ENCODE measurements at places on chromosomes 5 and 9.

- DNase-seq = no peak
These were observed 168.5 kb upstream of the FER start for GRCh38 chr5:108579236-108579635.

GRCh38 chr5:115589043-115589442 is 13.2 kb downstream of the TICAM2 start:
- DNase-seq = no peak

DNA sequence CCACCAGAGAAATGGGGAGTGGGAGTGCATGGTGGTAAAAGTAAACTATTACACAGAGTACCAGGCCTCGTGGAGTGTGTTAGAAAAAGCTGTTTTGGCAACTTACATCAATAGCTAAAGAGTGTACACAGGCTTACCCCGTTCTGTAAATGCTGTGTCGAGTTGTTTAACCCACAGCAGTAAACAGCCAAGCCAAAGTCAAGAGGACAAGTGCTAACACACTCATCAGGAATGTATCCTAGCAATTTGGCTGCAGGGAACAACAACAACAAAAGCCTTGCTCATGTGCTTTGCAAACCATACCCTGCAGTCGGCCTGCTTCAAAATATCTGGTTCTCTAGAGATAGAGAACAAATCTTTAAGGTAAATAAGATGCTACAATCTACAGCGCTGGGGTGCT is 15.9 kb downstream of the DAP start:
- DNase-seq = no peak

- no peak for DNase-seq
These were observed 475.3 kb upstream of the TRPC7 start for GRCh38 chr5:136840601-136841000.

DNA sequence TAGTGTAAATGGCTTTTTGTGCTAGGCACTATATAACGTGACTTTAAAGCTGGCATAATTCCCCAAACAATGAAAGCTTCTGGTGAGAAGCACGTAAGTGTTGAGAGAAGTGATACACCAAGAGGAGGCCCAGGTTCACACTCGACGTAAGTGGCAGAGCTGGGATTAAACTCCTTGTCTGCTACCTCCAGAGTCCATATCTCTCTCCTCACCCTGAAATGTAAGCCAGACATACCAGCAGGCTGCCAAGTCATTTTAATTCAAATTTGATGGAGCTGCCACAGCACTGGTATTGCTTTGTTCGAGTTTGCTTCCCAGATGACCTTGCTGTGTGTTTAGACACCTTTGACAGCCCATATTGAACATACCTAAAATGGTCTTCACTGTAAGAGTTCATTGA is 319.7 kb downstream of the GLIS3 start:
- DNase-seq = no peak

DNA sequence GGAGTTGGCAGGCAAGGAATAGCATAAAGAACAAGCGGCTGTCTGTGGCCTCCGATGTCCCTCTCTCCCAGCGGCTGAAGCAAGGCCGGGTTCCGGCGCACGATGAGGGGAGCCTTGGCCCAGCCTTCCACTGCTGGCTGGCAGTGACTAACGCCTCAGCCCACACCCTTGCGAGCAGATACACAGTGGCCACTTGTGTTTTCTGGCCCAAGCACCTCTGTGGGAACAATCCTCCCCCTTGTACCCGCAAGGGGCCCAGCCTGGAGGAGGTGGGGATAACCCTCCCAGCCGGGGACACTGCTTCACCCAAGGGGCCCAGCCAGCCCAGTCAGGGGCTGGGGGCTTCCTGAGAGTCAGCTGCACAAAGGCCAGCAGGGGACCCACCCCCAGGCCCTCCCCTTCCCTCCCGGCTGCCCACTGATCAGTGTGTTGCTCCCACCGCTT is 23.2 kb downstream of the STK10 start:
- no peak for DNase-seq

- DNase-seq = no peak
These were observed 19.8 kb downstream of the JADE2 start for GRCh38 chr5:134545070-134545868.

- no peak for DNase-seq
These were observed 4.4 kb upstream of the MSX2 start for GRCh38 chr5:174719793-174720611.

- DNase-seq = no peak
These were observed 31.1 kb downstream of the UHRF2 start for GRCh38 chr9:6444128-6444527.

DNA sequence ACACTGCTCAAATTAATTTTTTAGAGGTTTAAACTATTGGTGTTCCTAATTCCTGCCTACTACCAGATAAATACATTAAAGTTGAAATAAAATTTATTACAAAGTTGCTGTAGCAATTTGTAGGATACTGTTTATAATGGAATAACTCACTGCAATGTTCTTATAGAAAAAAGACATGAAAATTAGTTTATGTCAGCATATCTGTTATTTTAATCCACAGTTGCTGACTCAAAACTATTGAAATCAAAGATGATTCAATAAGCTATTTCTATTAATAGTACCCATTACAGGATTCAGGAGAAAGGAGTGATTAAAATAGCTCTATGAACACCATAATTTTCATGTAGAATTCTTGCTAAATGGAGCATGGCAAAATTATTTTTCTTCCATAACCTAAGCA is 764.4 kb upstream of the NUDT12 start:
- no peak for DNase-seq

GRCh38 chr9:76107482-76107881 is 217.0 kb downstream of the PCSK5 start:
- no peak for DNase-seq

GRCh38 chr5:141492168-141492885 is 3.4 kb downstream of the PCDHGC5 start:
- DNase-seq = no peak

DNA sequence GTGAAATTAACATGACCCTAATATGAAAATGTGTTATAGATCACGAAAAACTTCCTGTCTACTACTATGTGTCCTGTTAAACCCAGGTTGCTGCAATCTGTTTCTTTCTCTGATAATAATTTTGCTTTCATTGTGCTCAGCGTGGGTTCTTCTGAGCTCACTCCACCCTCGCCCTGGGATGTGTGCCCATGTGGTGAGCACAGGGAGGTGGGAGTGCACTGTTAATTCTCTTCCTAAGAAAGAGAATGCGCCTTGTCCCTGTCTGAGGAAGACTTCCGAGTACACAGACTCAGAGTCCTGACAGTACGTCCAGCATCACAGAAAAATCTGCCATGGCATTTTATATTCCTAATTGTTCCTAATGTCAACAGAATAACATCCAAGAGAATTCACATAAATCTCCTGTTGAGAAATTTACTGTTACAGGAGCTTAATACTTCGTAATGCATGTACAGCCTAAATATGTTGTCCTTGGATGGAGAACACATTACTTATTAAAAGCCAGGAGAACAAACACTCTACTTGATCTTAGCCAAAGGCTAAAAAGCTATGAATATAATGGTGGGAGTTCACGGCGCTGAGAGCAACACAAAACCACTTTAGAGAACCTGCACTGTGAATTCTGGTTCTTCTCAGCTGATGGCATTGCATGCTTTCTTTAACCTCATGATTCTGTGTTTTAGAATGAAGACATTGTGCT is 102.6 kb downstream of the PDE4D start:
- no peak for DNase-seq

- no peak for DNase-seq
These were observed 11.3 kb downstream of the TMEM250 start for GRCh38 chr9:136107155-136107952.

DNA sequence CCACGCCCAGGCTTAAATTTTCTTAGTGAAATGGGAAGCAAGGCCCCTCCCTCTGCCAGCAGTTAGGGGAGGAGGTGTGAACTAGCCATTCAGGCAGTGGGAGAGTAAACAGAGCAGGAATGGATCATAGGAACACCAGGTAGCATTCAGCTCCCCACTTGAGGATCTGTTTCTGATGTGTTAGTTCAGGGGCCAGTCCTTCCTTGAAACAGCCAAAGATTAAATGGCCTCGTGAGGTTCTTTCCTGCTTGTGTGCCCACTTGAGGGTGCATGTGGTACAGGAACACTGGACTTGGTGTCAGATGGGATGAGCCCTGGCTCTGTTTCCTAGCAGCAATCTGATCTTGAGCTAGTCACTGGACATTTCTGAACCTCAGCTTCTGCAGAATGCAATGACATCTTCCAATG is 21.2 kb downstream of the FAXDC2 start:
- no peak for DNase-seq

DNA sequence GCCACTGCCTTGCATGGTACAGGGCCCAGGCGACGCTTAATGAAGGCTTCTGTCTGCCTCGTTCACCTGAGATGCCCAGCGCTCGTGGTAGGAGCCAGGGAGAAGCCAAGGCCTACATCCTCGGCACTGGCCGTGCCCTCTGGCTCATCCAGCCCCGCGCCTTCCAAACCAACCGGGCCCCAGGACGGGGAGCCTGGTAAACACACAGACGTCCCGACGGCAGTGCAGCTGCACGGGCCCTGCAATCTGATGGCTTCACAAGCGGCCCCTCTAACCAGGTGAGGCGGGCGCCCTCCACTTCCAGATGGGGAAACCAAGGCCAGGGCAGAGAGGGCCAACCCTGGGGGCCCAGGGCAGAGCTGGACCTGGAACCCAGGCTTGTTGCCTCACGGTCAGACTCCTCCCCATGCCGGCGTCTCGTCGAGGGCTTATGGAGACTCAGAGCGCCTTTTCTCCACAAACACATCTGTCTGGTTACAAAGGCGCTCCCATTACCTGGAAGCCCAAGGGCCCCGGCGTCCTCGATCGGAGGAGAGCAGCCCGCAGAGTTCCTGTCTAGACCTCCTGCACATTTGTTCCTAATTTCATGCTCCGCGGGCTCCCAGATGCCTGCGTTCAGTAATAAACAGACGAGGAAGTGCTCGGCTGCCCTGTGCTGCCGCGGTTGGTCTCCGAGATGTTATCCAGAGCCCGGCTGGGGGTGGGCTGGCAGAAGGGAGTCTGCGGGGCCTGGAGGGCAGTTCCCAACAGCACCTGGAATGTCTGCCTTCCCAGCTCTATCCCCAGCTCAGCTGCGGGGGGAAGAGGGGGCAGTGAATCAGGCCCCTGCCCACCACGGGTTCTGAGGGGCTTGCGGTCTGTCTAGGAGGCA is 23.5 kb downstream of the FAM163B start:
- no peak for DNase-seq

GRCh38 chr9:123868002-123868401 is 61.9 kb downstream of the DENND1A start:
- no peak for DNase-seq

- no peak for DNase-seq
These were observed 209.3 kb downstream of the DEPDC1B start for GRCh38 chr5:60490597-60491166.

DNA sequence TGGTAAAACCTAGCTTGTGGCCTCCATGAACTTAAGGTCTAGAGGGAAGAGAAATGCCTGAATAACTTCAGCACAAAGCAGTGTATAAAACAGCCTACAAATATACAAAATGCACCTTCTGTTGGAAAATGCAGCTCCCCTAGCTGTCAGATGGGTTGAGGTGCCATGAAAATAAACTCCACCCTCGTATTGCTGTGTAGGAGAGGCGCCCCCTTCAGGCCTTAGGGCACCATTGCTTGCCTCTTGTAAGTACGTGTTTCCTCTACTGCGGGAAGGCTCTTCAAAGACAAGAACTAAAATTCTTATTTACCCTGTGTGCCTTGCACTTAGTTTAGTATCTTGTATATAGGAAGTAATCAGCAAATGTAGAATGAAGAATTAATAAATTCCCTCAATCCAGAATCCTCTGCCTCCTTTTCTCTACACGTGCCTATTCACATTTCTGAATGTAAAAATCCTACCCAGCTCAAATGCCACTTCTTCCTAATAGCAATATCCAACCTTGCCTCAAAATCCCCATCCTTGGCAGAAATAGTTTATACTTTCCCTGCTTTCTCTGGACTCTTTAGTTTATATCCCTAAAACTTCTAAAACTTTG is 393.7 kb upstream of the PDE4D start:
- peak; percentile 1 for DNase-seq

GRCh38 chr9:121836366-121836885 is 185.0 kb downstream of the DAB2IP start:
- no peak for DNase-seq

DNA sequence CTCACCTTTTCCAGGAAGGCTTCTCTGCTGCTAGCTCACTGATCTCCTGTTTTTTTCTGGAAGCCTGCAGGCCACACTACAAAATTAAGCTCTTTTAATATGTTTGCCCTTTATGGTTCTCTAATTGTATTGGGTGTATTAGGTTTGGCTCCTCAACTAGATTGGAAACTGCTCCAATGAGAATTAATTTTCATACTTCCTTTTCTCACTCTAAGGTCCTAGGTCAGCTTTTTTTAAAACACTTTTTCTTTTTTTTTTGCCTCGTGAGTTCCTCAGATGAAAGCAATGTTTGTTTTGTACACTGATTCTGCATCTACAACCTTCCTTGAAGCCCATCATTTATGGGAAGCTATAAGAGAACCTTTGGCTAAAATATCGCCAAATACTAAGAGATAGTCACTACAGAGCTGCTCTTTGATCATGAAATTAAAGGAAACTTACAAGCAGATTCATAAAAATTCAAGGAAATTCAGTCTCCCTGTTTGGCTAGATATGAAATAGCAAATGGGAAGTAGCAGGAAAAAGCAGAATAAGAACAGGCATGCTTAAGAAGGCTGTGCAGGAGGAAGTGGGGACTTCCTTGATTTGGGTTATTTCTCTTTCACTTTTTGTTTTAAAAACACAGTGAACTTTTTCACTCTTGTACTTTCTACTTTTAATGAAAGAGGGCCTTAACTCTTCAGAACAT is 55.2 kb upstream of the FYB1 start:
- DNase-seq = no peak

- no peak for DNase-seq
These were observed 104.6 kb downstream of the CACNA1B start for GRCh38 chr9:137982200-137982599.

DNA sequence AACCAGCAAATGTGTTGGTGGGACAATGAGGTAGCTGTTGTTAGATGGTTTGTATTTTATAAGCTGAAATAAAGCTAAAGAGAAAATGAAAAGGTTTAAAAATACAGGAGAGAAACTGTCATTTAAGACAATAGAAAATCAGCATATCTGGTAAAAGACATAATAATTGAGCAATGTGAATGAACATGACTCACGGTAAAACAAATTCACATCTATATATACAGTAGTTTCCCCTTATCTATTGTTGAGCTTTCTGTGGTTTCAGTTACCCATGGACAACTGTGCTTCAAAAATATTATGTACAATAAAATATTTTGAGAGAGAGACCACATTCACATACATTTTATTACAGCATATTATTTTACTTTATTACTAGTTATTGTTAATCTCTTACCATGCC is 1649.8 kb downstream of the EFNA5 start:
- no peak for DNase-seq

DNA sequence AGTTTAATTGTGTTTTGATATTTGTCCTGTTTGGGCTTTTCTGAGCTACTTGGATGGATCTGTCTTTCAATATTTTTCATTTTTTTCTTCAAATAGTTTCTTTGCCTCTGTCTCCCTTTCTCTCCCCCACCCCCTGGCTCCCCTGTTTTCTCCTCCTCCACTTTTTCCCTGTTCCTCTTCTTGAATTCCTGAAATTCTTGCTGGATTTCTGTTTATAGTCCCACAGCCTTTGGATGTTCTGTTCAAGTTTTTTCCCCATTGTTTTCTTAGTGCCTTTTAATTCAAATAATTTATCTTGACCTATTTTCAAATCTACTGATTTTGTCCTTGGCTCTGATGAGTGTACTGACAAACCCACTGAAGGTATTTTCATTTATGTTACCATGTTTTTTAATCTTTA is 113.0 kb downstream of the VPS13A start:
- DNase-seq = no peak
